H4 (cell line): ENCODE measurements at places on chromosomes 6 and 20. TPM values are rescaled to one million over a fixed set of nuclear protein-coding genes. Genes with fewer than 3 reads are reported as not detected.

GRCh38 chr20:2745936-2746635 is 53.5 kb downstream of the EBF4 start:
- DNase-seq, result no peak

Gene DSN1
- 44.3 and 47.9 TPM in 2 replicates for total RNA-seq

DNA sequence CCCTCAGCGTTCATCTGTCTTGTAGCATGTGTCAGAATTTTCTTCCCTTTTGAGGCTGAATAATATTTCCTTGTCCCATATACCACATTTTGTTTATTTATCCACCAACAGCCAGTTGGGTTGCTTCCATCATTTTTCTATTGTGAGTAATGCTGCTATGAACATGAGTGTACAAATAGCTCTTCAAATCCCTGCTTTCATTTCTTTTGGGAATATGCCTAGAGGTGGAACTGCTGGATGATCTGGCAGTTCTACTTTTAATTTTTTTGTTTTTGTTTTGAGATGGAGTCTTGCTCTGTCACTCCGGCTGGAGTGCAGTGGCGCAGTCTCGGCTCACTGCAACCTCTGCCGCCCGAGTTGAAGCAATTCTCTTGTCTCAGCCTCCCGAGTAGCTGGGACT is 64.7 kb downstream of the SASH1 start:
- peak; percentile 55 for DNase-seq

Gene CPXM1
- total RNA-seq, result not detected in 2 replicates

Gene VWA7
- 0.37 and 2.2 TPM in 2 replicates for total RNA-seq

Gene GHRH
- not detected in 2 replicates for total RNA-seq

- DNase-seq, result no peak
These were observed 4.1 kb downstream of the CALHM6 start for GRCh38 chr6:116465246-116465645.

DNA sequence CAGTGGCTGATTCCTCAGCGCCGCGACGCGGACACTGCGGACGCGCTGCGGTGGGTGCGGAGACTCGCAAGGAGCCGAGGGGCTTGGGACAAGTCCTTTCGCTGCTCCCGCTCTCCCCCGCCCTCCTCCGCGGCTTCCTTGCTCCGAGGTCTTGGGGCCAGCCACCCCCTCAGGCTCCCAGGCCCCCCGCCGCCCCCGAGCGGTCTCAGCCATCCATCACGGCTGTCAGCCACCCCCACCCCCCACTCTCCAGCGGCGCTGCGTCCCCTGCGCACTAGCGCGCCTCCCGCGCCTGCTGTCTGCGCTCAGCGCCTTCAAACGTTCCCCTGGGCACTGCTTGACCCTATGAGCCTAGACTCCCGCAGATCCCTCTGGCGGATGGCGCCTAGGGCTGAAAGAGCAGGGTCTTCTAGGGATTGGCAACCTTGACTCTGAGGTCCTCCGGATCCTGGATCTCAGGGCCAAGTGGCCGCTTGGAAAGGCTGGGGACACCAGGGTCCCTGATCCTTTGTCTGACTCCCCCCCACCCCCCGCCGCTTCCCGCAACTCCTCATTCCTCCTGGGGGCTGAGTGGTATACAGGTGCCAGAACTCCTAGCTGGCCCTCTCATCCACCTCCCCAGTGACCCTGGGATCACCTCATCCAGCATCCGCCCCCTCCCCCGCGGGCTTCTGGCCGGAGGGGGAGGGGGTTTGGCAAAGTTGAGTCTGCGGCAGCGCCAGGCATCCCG is 1.4 kb downstream of the SLC12A5 start:
- DNase-seq, result no peak

- no peak for DNase-seq
These were observed 102.0 kb downstream of the SMLR1 start for GRCh38 chr6:130929036-130929678.

Gene TINAG
- not detected in 2 replicates for total RNA-seq

Gene HLA-DQB2
- not detected in 2 replicates for total RNA-seq

Gene MAP1LC3A
- 12.4 and 15.4 TPM in 2 replicates for total RNA-seq

DNA sequence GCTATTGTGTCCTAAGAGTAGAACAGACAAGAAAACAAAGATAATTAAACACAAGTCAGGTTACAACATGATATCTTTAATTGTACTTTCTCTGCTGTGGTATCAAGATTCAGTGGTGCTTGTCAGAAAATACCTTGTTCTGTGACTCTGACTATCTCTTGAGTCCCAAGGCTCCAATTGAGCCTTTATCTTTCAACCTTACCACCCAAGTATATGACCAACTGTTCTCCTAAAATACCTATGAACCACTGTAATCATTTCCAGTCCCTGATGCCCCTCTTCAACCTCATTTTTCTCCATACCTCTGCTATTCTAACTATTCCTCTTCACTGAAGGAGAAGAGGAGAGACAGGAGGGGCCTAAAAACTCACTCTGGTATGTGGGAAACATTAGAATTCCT is 66.9 kb upstream of the TPD52L1 start:
- DNase-seq, result no peak

- DNase-seq, result no peak
These were observed 41.2 kb downstream of the SASH1 start for GRCh38 chr6:148383658-148384368.

GRCh38 chr20:22348010-22348409 is 236.4 kb downstream of the FOXA2 start:
- DNase-seq, result no peak

- no peak for DNase-seq
These were observed 25.7 kb upstream of the CTNNBL1 start for GRCh38 chr20:37668166-37668565.

- peak; percentile 29 for DNase-seq
These were observed 47.8 kb downstream of the GMPR start for GRCh38 chr6:16286151-16286522.

Gene SCUBE3
- total RNA-seq, result 0.02 TPM in 1 of 2 replicates, not detected in the other

DNA sequence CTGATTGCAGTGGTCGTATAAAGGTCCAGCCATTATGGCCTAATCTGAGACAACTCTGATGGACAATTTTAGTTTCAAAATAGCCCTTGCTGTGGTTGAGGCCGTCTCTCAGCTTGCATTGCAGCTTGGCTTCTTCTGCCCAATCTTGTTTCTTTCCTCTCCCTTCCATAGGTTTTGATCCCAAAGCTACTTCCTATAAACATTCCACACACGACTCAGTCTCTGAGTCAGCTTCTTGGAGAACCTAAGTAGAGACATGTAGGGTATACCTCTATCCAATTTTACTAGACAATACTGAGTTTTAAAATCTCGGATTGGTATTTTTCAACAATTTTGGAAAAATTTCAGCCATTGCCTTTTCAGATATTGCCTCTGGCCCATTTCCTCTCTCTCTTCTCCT is 13.4 kb downstream of the IYD start:
- DNase-seq, result no peak

GRCh38 chr20:49781676-49782075 is 31.0 kb upstream of the SLC9A8 start:
- DNase-seq, result no peak

GRCh38 chr6:7513529-7513928 is 27.9 kb upstream of the DSP start:
- DNase-seq, result no peak

DNA sequence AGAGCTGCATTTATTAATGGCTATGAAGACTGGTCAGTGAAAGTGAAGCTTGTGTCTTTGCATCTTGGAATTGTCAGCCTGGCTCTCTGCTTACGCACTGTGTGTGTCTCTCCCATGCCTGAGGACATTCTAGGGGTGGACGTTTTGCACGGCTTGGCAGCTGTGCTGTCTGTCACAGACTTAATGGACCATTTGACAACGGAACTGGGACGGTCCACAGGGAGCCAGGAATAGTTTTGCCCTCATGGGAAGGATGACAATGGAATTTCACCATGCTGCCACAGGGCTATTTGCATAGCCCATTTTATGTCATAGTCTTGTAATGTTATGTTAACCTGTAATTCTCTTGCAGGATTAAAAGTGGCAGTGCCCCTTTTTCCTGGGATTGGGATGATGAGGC is 44.7 kb downstream of the OR2B6 start:
- no peak for DNase-seq

DNA sequence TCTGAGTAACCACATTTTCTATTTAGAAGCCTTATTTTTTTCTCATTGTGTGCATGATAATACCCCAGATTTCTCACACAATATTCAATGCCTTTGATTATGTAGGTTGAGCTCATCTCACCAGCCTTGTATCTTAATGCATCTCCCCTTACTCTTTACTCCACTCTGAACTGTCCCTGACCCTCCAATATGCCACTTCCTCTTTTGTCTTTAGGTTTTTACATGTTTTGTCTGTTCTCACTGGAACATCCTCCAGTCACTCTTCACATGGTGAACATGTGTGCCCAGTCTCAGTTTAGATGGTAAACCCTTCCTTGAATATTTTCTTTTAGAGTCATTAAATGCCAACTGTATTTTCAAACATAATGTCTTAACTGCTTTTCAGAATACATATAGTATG is 392.9 kb upstream of the IMPG1 start:
- no peak for DNase-seq

Gene DEFB124
- not detected in 2 replicates for total RNA-seq

Gene EMILIN3
- total RNA-seq, result not detected in 2 replicates

GRCh38 chr6:9523462-9523861 is 891.4 kb downstream of the TFAP2A start:
- peak; percentile 72 for DNase-seq

DNA sequence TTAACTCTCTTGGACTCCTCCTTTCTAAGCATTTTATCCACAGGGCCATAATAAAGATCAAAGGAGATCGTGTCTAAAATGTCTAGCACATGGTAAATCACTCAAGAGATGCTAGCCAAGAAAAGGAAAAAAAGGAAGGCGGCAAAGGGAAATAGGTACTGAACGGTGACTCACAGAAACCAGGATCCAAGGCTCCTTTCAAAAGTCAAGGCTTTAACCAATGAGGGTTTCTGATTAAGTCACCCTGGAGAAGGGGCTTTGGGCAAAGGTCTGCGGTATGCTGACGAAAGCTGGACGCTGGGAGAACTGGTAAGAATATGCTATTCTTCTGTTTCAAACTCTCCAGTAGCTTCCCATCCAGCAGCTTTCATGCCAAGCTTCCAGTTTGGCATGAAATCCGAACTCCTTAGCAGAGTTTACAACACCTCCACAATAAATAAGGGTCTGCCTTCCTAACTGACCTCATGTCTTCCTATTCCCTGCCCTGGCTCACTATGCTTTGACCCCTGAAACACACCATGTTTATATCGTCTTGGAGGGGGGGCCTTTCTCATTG is 1.0 kb downstream of the TOMM34 start:
- no peak for DNase-seq

DNA sequence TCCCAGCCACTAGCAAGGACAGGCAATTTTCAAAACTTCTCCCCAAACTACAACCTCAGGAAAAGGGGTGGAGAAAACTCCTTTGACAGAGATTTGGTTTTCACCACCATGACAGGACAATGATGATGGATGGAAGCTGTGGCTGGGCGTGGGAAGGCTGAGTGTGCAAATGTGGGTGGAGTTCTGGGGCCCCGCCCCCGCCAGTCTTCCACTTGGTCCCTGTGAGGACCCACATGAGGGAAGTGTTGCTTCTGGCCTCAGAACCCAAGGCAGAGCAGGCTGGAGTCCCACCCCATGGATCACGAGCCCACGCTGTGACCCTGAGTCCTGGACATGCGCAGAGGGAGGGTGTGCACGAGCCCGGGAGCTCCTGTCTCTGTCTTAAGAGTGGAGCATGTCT is 21.5 kb upstream of the MRGBP start:
- no peak for DNase-seq

GRCh38 chr6:4732691-4733315 is 43.4 kb upstream of the CDYL start:
- peak; percentile 88 for DNase-seq

Gene ADAM33
- not detected in 2 replicates for total RNA-seq

Gene LIN28B
- not detected in 2 replicates for total RNA-seq

- DNase-seq, result no peak
These were observed 129.0 kb downstream of the REV3L start for GRCh38 chr6:111353912-111354462.

DNA sequence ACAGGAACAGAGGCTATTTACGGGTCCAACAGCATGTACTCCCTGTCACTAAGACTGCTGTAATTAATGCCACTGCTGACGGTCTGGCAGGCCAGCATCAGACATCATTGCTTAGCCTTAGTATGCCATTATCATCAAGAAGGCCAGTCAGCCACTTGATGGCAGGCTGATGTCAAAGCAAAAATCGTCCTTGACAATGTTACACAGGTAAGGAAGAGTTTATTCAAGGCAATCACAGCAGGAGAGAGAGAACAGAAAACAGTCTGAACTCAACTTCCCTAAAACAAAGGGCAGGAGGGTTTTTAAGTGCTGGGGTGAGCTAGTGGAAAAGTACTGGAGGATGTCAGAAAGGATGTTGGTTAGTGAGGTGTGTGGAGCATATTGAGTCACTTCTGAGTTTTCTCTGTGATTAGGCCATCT is 25.1 kb downstream of the FKBP1C start:
- DNase-seq, result no peak

GRCh38 chr6:113412589-113413357 is 444.4 kb upstream of the MARCKS start:
- no peak for DNase-seq

GRCh38 chr6:40252531-40253258 is 318.4 kb upstream of the MOCS1 start:
- no peak for DNase-seq

DNA sequence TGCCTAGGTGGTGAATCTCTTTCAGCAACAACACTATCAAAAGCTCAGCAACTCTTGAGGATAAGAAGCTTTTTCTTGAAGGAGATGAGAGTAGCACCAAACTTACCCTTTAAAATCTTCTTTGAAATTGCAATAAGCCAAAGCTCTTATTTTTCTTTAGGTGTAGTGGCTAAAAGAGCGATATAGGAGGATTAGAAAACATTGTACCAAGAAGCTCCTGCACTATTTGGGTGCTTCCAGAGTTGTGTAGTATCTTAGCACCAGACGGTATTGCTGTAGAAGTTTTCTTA is 1.2 kb downstream of the FUT9 start:
- no peak for DNase-seq

Gene CLPSL2
- 5.7 TPM in 1 of 2 replicates, not detected in the other for total RNA-seq

DNA sequence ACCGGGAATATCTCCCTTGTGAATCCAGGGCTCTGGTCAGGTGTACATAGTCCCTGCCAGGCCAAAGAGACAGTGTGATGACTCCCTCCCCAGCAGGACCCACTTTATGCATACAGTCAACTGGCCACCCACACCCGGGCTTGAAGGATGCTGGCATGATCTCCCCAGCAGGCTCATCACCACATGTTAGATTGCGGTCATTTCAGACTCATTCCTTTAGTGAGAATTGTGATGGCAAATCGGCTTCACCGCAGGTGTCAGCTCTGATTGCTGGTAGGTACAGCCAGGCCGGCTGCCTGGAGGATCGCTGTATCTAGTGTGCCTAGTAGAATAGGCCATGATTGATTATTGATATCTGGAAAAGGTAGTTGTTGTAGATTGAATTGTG is 24.5 kb downstream of the CD83 start:
- no peak for DNase-seq
